Esophagus squamous epithelium (tissue), 5 donors: ENCODE measurements at places on chromosomes 12 and 14.

DNA sequence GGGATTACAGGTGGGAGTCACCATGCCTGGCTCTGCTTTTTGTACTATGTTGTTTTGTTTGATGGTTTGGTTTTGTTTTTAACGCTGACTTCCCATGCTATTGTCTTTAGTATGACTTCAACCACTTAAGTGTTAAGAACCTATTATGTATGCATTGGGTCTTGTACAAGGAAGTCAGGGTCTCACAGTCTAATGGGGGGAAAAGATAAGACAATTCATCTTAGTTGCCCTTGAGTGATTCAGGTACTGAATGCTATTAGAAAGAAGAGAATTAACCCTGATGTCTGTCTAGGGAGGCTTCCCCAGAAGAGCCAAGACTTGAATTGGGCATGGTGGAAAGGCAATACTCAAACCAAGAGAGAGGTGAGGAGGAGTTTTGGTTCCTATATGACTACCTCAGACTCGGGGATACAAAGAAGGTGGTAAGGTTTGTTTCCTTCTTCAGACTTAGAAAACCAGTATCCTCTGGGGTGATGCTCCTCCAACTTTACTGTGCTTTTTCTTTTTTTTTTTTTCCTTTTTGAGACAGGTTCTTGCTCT lies 64.6 kb downstream of the SUSD6 start:
- no peak for DNase-seq

DNA sequence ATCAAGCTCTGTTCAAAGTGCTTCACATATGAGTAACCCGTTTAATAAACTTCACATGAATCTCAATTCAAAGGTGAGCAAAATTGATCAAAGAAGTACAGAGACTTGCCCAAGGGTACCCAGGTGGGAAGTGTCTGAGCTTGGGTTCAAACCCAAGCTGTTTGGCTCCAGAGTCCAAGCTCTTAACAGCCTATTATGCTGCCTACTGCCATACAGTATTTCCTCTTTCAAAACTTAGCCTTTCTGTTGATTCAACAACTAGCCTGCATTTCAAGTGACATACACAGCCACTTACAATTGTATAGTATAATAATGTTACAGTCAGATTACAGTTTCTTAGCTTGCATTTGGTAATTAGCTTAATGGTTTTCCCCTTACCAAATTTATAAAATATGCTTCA lies 29.7 kb downstream of the FRMD6 start:
- no peak for DNase-seq

- DNase-seq = no peak
Measured at GRCh38 chr12:68317047-68317667, 15.0 kb downstream of the MDM1 start.

GRCh38 chr12:5514016-5514415 lies 82.1 kb downstream of the NTF3 start:
- no peak for DNase-seq

- DNase-seq = no peak
Measured at GRCh38 chr14:51787352-51787751, 73.1 kb upstream of the GNG2 start.

- DNase-seq = no peak
Measured at GRCh38 chr12:57178213-57178612, 30.8 kb upstream of the LRP1-AS start.

DNA sequence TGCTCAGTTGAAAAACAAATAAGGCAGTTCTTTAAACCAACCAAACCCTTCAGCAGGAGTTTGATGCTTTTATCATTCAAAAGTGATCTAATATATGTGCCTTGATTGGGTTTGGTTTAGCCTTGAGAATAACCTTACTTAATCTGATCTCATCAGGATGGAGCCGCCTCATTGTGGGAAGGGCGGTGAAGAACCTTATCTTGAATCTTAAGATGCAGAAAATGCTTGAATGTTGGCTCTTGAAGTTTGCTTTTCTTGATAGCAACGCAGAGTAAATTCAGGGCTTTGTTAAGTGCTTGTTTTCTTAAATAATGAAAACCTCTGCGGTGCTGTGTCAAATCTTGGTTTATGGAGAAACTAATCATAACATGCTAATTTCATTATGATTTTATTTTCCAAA lies 138.2 kb downstream of the MON2 start:
- no peak for DNase-seq

DNA sequence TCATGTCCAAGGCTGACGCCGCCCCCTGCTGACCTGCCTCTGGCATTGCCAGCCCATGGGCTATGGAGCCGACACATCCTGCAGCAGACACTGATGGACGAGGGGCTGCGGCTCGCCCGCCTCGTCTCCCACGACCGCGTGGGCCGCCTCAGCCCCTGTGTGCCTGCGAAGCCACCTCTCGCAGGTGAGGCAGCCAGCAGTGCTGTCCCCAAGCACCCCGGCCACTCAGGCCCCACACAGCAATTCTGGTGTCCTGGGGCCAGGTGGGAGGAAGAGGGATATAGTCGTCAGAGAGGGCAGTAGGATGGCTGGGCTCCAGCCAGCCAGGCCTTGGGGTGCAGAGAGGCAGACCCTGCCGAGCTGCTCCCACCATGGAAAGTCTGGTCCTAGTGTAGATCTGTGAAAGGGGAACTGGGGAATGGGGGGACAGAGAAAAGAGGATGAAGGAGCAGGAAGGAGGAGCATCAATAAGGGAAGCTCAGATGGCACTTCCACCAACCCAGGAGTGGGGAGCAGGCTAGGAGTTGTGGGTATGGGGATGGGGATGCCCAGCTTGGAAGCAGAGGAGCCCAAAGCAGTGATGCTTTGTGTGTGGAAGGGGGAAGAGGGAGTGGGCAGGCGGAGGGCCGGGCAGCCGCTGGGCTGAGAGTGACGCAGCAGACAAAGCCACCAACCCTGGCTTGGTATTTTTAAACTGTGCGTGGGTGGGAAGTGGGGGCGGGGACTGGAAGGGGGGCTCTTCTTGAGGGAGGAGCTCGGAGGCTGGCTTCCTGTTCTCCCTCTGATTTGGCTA lies 4.7 kb downstream of the NAB2 start:
- DNase-seq = no peak

DNA sequence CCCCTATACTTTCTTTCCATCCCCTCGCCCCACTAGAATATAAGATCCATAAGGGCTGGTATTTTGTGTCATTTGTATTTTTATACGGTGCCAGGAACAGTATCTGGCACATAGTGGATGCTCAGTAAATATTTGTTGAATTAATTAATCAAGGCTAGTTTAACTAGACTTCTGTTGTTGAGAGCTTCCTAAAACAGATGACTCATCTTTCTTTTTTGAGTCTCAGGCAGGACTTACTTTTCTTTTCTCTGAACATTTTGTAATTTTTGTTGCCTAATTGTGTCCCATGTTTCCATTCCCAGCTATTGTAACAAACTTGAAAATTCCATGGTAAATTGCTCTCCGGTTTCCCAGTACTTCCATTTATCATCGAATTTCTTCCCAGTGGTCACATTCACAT lies 16.7 kb downstream of the STK38L start:
- no peak for DNase-seq

DNA sequence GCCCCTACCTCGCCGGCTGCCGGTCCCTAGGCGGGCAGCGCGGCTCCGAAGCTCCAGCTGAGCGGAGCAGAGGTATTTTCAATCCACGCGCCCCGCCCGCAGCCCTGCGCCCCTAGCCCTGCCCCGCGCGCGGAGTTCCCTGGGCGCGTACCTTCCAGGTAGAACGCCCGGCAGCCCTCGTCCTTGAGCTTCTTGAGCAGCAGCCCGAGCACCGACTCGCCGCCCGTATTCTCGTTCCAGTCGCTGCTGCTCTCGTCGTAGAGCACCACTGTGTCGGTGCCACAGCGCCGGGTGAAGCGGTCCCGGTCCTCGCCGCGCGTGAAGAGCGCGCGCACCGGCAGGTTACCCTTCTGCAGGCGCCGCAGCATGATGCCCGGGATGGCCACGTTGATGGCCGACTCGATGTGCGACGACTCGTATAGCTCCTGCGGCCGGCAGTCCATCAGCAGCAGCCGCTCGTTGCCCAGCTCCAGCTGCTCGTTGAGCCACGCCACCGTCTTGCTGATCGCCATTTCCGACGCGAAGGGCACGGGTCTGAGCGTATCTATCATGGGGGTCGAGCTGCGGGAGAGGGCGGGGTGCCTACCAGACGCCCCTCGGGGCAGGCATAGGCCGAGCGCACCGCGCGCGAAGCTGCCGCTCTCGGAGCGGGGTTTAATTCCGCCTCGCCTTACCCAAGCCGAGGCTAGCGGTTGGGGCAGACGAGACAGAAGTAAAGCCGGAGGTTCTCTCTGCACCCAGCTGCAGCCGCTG lies 636 bp downstream of the DUSP6 start:
- no peak for DNase-seq

- DNase-seq = no peak
Measured at GRCh38 chr12:104902125-104902524, 56.0 kb downstream of the SLC41A2 start.

DNA sequence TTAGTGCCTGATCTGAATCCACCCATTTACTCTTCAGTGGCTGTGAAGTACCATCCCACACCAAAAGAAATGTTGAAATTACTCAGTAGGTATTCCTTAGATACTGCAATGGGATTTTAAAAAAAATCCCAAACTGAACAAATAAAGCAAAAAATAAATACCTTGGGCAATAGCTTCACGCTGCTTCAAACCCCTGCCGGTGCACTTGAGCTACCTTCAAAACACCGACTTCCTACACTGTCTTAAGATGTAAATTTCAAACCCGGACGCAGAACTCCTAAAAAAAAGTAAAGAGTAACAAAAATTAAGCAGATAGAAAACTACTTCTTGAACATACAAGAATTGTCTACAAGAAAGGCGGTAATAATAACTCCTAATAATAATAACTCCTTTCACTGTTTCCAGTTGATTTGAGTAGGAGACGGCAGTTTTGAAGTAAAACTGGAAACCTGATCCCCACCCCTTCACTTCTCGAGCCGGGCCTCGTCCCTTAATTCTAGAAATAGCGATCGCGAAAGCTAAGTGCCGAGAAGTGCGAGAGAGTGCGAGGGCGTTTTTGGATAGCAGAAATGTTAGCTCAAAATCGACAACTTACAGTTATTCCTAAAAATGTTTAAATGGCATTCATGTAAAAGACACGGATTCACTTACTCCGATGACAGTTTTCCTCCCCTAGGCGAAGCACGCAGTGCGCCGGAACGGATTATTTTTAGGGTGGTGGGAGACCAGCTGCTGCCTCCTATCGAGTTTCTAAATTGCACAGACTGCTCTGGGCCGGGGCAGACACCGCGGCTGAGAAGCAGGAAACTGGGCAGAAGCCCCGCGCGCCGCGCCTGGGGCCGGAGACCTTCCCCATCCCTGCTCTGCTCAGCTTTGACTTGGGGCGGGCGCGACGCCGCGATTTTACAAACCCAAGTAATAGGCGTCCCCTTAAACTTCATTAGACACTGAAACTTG lies at the start of gene ABCC9:
ABCC9 (minus strand) TSS at position 878 of the 957 bp plus-strand sequence. CDS start 4,752 bp downstream, outside the sequence.
- DNase-seq = no peak

DNA sequence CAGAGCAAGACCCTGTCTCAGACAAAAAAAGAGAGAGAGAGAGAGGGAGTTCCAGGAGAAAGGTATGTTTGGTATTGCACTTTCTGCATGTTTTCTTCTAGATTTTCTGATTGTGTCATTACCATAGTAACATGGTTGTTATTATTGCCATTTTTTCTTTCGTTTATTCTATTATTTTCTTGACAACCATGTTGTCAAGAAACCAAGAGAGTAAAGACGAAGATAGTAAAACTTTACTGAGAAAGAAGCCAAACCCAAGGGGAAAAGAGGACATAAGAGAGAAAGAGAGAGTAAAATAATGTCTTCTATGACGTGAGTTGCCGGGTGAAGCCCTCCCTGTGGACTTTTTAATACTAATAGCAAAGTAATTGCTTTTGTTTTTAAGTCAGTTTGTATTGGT lies 1186.0 kb upstream of the SEL1L start:
- no peak for DNase-seq

DNA sequence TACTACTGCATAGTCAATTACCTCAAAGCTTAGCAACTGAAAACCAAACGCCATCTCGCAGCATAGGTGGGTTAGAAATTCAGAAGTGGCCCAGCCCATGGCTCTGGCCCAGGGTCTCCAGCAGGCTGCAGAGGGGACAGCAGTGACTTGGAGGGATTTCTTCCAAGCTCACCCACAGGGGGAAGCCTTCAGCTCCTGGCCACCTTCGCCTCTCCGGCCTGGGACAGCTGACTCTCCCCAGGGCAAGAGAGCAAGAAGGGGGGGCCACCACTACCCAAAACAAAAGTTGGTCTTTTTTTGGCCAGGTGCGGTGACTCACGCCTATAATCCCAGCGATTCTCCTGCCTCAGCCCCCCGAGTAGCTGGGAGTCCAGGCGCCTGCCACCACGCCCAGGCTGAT lies 32.2 kb upstream of the ANKRD9 start:
- DNase-seq = no peak

DNA sequence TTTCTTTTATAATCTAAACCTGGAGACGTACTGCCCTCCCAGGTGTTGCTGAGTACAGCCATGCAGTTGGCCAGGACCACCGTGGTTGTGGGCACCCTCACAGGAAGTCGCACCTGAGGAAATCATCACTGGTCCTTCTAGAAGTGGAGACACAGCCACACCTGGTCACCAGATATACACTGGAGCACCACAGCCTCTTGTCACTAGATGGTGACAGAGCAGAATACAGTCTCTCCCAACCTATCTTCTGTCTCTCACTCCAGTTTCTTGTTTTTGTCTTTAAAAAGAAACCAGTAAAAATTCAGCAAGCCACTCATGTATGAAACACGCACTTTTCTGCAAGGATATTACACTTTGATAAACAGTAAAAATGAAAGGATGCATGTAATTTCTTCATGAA lies 43.1 kb upstream of the GPHB5 start:
- DNase-seq = no peak

- no peak for DNase-seq
Measured at GRCh38 chr14:20998139-20998538, 954 bp upstream of the SLC39A2 start.

GRCh38 chr12:105820429-105821125 lies 318.2 kb downstream of the NUAK1 start:
- no peak for DNase-seq

DNA sequence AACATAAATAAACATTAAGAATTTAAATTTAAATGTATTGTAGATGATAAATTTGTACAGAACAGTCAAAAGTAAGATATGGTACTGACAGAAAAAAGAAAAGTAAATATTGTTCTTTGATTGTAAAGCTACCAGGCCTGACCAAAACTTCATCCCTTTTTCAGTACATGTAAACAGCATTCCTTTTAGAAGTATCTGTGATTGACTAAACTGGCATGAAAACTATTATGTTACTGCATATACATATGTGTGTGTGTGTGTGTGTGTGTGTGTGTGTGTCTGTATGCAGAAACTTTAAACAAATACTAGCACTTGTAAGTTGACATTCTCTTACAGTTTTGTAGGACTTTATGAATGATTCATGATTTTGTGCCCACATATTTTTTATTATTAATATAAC lies 270.9 kb downstream of the C12orf50 start:
- DNase-seq = no peak
